Small intestine (tissue), 16 donors: ENCODE measurements at places on chromosomes 3 and 15. TPM values are rescaled to one million over a fixed set of nuclear protein-coding genes. Genes with fewer than 3 reads are reported as not detected.

Gene SLCO3A1
- polyA plus RNA-seq = 4.4 TPM

- DNase-seq = no peak
Observed at GRCh38 chr3:184415203-184415490, 35.3 kb downstream of the CHRD start.

- no peak for DNase-seq
Observed at GRCh38 chr3:122074621-122075265, 19.6 kb downstream of the CD86 start.

- no peak for DNase-seq
Observed at GRCh38 chr15:59976480-59977271, 27.4 kb upstream of the FOXB1 start.

DNA sequence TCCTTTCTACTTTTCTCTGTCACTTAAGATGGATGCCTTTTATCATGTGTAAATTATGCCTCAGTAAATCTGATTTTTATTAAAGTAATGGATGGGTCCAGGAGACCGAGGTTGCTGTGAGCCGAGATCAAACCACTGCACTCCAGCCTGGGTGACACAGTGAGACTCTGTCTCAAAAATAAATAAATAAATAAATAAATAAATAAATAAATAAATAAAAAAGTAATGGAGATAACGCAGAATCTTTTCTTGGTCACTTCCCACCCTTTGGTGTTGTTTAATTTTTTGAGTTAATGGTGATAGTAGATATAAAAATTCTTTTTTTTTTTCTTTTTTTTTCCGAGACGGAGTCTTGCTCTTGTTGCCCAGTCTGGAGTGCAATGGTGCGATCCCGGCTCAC, 44.1 kb upstream of the MUC13 start:
- DNase-seq = no peak

Gene ANAPC13
- polyA plus RNA-seq = 45.6 TPM

Gene SCG3
- polyA plus RNA-seq = 4.7 TPM

GRCh38 chr3:173513123-173513522, 115.6 kb downstream of the NLGN1 start:
- DNase-seq = no peak

DNA sequence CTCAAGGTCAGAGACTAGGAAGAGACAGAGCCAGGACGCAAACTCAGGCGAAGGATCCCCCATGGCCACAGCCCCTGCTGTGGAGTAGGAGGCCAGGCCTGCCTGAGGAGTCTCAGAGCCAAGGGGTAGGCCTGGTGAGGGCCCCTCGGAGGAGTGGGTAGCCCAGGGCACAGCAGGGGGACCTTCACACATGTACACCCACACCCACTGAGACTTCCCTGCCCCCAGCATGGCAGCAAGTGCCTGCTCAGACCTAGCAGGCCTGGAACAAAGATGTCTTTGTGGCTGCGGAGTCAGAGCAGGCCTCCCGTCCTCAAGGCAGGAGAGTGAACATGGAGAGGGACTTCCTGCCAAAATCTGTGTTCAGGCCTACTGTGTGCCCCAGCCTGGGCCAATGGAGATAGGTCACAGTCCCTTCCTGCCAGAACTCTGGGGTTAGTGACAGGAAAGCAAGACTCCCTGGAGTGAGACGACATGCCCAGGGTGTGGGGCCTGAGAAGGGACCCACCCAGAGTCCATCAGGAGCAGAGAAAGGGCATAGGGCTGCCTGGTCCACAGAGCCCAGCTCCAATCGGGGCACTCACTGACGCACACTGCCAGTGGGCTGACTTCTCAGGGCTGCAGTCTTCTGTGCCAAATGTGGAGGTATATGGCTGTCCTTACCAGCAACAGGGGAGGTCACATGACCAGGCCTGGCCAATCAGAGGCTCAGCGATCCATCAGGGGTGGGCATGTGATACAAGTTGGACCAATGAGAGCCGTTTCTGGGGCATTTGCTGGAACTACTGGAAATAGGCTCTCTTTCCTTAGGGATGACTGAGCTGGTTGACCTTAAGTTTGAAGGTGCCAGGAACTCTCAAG, 2.3 kb downstream of the GRIP2 start:
- DNase-seq = no peak

Gene MRAS
- polyA plus RNA-seq = 10.1 TPM

GRCh38 chr3:181486141-181486885, 225.4 kb upstream of the SOX2 start:
- no peak for DNase-seq
